AG09309 (cell line): ENCODE measurements at places on chromosomes 16 and 17.

- DNase-seq, result no peak
Measured at GRCh38 chr17:81386646-81387099, 8.6 kb upstream of the BAHCC1 start.

DNA sequence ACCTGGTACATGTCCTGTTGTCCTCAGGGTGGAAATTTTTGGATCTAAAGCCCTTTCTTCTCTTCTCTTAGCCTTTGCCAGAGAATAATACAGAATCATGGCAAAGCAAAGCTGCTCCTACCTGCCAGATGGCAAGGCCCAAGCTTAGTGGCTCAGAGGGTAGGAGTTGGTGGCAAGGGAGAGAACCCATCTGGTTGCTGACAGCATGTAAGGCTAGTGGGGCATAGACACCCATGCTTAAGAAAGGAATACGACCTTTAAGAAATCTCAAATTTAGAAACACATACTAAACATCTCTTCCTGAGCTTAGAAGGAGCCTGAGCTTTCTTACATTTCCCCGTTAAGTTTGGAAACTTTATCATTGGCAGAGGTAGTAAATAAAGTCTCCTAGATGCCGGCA lies 395.0 kb upstream of the SOX9 start:
- DNase-seq, result no peak

DNA sequence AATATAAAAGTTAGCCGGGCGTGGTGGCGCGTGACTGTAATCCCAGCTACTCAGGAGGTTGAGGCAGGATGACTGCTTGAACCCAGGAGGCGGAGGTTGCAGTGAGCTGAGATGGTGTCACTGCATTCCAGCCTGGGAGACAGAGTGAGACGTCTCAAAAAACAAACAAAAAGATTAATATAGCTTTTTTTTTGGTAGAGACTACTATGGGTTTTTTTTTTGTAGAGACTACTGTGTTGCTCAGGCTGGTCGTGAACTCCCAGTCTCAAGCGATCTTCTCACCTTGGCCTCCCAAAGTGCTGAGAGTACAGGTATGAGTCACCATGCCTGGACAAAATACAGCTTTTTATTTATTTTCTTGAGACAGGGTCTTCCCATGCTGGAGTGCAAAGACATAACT lies 20.2 kb downstream of the ZNRF1 start:
- no peak for DNase-seq

DNA sequence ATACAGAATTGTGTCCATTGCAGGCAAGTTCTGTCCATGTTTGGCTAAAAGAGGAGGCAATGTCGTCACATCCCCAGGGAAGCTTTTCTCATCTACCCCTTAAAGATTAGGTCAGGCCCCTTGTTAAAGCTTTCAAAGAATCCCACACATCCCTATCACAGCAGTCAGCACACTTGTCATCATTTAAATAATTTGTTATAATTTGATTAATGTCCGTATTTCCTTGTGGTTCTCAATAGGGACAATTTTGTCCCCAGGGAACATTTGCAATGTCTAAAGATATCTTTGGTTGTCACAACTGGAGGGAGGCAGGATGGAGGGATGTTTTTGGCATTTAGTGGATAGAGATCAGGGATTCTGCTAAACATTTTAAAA lies 28.1 kb upstream of the NFAT5 start:
- DNase-seq, result no peak

DNA sequence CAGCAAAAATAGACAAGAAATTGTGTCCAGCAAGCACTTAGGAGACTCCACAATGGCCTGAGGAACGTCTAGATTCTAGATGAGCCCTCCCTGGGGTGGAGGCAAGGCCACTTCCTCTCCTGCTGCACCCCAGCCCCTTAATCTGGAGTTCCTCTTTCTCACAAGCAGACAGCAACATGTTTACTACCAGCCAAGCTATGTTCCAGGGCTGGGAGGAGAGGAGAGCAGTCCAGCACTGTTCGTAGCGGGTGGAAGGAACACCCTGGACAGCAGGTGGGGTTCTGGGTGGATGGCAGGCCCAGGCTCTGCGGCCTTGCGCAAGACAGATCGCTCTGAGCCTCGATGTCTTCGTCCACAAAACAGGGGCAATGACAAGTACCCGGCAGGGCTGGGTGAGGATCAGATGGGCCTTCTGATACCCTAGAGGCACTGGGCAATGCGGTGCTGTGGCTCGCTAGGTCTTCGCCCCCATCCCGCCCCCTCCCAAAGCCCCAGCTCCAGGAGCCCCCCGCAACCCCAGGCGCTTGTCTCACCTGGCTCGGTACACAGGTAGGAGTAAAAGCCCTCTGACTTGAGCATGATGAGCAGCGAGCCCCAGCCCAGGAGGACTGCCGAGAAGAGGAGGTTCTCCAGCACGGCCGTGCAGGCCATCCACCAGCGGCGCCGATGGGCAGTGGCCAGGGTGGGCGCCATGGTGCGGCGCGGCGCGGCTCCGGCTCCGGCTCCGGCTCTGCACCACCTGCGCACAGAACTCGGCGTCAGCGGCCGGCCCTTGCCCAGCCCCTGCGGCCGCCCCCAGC lies 1.3 kb downstream of the SLC43A2 start:
- DNase-seq, result no peak
